Mammary epithelial cell (primary cell): ENCODE measurements at places on chromosomes 1 and 21.

GRCh38 chr1:23838401-23838866 lies 13.2 kb upstream of the HMGCL start:
- DNase-seq: peak; percentile 34

DNA sequence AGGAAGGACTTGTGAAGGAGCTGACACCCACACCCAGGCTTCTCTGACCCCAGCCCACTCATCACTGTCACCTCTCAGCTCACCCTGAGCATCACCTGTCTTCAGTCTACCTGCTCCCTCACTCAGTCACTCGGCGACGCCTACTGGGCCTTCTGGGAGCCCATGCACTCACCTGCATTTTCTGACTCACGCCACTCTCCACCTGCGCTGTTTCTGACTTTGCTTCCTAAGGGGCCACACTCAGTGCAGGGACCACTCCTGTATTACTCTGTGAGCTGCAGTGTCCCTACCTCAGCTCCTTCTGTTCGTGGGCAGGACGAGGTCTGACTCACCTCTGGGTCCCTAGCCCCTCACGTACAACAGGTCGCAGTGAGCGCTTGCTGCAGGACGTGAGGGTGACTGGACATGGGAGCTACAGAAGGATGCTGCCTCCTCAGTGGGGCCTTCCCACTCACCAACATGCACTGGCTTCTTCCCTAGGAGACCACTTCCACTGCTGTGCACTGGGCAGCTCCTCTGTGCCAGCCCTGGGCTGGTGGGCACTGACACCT lies 102.3 kb downstream of the GLIS1 start:
- DNase-seq: no peak

DNA sequence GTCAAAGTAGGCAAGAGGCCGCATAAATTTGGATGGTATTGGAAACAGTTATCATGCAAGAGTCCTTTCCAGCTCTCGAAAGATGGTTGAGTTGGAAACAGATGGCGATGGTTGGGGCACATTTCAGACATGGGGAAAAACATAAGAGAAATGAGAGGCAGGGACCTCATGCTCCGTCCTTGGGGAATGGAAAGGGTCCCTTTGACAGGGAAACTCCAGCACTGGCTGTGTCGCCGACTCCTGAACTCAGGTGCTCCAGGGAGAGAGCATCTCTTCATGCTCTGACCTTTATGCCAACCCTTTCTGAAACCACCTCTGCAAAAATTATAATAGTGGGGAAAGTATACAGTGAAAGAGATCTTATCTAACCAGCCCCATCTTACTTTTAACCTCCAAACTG lies 36.8 kb upstream of the COL6A2 start:
- DNase-seq: no peak

DNA sequence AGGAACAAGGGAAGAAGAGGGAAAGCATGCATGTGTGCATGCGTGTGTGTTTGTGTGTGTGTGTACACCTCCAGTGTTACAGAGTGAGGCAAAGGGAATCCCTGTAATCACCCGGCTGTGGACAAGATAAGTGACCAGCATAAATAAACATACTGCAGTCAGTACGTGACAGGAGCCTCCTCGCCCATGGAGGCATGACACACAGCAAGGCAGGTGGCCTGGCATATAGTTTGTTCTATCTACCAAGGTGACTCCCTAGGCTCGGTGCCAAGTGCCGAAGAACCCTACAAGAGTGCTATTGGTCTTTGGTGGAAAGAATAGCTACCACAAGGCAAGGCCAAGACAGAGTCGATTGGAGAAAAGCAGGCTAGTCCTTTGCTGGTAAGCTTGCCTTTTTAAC lies 31.7 kb upstream of the HEATR1 start:
- no peak for DNase-seq

DNA sequence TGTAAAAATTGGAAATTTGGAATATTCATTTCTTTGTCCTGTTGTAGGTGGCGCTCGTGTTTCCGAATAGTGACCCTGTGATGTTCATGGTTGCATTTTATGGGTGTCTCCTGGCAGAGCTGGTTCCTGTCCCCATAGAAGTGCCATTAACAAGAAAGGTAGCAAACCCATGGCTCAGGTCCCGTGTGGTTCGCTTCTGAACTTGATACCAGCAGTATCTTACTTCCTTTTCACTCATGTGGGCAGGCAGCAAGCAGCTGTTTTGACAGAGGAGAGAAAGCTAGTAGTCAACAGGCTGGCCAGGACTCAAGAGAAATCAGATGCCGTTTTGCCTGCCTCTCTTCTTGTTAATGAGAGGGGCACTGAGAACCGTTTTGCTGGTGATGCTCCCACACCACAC lies 72.8 kb downstream of the S100B start:
- DNase-seq: no peak

GRCh38 chr1:182823220-182823619 lies 15.9 kb upstream of the DHX9 start:
- DNase-seq: no peak

DNA sequence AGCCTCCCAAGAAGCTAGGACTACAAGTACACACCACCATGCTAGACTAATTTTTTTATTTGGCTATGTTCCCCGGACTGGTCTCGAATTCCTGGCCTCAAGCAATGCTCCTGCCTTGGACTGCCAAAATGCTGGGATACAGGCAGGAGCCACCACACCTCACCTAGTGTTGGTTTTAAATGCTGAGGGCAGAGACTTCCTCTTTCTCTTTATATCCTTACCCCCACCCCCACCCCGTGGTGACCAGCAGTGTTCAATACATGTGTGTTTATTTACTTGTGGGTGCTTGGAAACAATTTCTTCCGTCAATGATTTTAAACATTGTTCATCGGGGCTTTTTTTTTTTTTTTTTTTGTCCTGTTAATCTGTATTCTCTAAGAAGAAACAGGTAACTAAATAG lies 158.9 kb downstream of the ZBTB18 start:
- DNase-seq: no peak

DNA sequence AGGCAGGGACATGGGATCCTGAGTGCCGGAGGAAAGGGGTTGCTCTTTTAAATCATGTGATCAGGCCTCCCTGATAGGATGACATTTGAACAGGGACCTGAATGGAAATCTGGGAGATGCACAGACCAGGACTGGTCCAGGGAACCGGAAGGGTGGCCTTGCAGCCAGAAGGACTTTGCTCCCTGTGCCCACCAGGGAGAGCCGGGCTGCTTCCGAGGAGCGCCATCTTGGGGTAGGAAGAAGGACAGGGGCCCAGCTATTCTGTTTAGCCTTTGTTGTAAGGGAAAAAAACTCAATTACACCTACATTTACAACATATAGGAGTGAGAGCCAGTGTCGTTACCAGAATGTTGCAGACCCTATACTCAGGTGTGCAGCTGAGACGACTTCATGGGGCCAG lies 5.5 kb downstream of the KLHDC7A start:
- no peak for DNase-seq

DNA sequence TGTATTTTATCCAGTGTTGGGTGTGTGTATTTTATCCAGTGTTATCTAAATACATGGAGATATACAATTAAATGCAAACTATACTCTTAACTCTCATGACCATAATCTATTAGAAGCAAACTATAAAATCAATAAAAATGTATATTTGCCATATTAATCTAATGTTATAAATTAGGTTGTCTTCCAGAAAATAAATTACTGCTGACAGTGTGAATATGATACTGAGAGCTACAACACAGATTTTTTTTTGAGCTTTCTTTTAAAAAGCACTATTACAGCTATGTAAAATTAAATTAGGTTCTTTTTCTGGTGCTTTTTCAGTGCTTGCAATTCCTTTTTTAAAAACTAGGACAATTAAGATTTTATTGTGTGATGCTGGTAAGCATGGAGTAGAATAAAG lies 19.0 kb upstream of the GPR52 start:
- DNase-seq: no peak

DNA sequence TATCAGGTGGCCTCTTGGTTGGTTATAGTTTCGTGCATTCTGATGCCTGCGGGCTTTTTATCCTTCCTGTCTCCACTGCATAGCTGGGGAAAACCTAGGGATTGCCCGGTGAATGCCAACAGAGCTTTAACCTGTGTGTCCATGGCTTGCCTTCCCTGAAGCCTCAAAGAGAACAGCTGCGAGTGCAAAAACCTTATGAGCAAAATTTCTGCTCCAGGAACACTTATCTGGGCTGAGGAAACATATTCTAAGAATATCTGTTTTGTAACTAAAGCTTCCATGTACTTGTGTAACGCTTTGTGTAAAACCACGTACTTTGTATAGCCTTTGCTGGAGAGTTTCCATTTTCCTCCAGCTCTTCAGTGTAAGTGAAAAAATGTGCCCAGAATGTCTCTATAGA lies 7.2 kb downstream of the CNST start:
- no peak for DNase-seq

GRCh38 chr1:2612591-2613365 lies 20.0 kb downstream of the MMEL1 start:
- DNase-seq: no peak

DNA sequence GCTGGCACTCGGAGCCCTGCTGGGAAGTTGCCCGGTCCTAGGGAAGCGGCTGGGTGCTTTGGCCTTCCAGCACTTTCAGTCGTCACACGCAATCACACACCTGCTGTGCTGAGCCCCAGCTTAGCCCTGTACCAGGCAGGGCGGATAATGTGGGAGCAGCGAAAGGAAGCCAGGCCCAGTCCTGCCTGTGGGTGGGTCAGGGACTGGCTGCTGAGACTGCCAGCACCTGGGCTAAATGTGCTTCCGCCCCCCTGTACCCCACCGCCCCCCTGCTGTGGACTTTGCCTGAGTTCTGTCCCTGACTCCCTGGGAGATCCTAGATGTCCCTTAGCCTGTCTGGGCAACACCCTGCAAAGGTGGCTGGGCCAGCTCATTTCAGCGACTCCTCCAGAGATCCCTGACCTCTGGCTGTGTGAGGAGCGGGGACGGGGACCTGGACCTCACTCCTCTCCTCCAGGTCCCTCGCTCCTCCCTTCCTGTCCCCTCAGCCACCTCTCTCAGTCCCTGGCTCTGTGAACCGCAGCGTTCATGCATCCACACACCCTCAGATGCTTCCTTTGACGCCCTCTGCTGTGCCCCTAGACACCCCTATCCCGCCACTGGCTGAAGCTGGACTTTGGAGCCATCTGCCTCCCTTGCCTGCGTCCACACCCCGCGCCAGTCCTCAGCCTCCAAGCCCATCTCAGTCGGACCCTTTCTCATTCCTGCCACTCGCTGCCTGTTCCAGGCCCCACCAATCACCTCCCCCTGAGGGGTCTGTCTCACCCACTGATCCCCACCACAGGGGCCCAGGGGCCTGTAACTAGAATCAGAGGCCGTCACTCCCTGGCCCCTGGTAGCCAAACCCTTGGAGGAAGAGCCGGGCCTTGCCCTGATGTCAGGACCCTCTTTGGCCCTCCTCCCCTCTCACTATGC lies 1.4 kb downstream of the MMEL1 start:
- DNase-seq: no peak

- no peak for DNase-seq
These were observed 24.3 kb upstream of the PCP4 start for GRCh38 chr21:39842741-39843459.
